ENCODE measurements at places on chromosomes 2 and 18.

- no peak for DNase-seq
Observed at GRCh38 chr18:35619941-35620340, 38.4 kb downstream of the GALNT1 start.

DNA sequence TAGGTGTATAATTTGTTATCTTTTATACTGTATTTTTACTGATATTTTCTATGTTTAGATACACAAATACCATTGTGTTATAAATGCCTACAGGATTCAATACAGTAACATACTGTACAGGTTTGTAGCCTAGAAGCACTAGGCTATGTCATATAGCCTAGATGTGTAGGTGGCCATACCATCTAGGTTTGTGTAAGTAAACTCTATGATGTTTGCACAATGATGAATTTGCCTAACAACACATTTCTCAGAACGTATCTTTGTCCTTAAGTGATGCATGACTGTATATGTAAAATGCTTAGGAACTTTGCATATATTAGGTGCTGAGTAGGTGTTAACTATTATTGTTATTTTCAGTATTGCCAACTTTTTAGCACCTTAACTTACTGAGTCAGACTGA is 17.3 kb downstream of the UNC80 start:
- no peak for DNase-seq

DNA sequence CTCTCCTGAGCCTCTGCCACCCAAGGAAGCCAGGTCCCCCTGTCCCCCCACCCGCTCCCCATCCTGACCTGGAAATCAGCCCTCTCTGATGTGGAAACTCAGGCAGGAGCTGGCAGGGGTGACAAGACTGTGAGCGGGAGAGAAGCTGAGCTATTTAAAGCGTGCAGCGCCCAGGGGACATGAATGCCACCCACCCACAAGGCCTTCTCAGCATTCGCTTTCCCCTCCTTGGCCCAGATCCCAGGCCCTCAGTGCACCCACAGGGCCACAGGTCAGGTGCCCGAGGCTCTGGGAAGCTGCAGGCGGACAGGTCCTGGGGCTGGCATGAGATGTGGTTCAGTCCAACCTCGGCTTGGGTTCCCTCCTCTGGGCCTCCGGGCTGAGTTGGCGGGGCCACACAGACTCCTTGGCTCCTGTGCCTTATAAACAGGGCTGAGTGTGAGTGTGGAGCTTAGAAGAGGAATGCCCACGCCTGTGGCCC is 168.3 kb downstream of the SMAD7 start:
- DNase-seq, result no peak

- no peak for DNase-seq
Observed at GRCh38 chr2:47078541-47079482, 76.3 kb downstream of the STPG4 start.

DNA sequence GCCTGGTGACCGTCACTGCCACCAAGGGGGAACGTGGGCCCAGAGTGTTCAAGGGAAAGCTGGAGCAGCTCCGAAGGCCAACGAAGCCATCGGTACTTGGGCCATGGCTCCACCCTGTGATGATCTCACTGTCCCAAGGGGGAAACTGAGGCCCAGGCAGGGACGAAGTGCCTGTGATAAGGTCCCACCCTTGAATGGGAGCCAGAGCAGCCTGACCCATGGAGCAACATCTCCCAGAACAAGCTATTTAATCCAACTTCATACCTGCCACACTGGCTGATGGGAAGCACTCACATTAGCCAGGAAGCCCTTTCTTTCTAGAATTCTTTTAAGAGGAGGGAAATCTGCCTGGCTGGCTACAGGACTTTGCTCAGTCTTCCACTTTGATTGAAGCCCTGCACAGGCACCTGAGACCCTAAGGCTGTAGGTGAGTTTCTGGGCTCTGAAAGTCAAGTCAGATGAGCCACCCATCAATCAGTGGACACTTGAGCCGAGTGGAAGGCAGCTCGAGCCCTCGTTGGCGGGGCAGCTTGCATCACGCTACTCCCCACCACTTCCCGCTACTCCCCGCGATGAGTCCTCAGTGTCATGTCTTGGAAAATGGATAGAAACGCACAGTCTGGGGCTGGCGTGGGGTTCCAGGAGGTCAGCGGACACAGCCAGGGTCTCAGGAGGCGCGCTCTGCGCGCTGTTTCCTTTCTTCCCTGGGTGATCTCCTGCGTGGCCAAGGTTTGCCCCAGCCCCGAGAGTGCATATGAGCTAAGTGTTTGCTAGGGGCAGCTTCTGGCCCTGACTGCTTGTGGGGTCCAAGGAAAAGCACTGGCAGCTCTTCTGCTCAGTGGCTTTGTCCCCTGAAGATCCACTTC is 2.5 kb upstream of the HS6ST1 start:
- DNase-seq, result no peak

- DNase-seq, result no peak
Observed at GRCh38 chr18:22974707-22975106, 41.6 kb downstream of the RBBP8 start.

Data from DMS 273 treated with DMSO at 0.1 percent for 48 hours (cell line).